ENCODE measurements at places on chromosomes 12 and 14.

- DNase-seq, result no peak
These were observed 16.4 kb upstream of the PITPNM2 start for GRCh38 chr12:123167329-123167728.

GRCh38 chr14:104135121-104135903 lies 3.1 kb upstream of the KIF26A start:
- no peak for DNase-seq

- no peak for DNase-seq
These were observed 41.3 kb downstream of the SSH1 start for GRCh38 chr12:108815875-108816594.

GRCh38 chr14:43019826-43020225 lies 1413.2 kb downstream of the LRFN5 start:
- no peak for DNase-seq

GRCh38 chr12:19671695-19672094 lies 232.4 kb downstream of the AEBP2 start:
- DNase-seq, result no peak

DNA sequence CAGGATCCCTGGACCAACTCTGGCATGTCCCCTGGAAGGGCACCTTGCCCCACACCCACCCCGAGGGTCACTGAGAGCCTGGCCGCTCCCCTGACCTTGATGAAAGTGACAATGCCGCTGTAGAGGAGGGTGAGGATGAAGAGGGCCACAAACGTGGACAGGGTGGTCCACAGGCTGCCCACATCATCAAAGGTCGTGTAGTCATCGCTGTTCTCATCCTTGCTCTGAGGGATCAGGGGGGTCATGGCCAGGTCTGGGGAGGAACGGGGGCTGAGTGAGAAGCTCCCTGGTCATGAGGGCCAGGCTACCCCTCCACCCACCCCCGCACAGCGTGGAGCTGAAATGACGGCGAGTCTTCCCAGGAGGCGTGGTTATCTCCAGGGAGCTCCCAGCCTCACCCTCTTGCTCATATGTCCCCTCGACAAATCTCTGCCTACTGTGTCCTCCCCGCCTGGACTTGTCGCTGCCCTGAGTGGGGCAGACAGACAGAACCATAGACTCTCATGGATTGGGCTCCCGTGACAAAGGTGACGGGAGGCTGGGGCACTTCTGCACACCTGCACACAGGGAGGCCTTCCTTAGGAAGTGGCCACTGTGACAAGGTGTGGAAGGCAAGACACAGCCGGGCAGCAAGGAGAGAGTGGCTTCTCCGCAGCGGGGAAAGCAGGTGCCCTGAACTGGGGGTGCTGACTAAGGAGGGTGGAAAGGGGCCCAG lies 311.1 kb downstream of the TMEM121 start:
- DNase-seq, result no peak

GRCh38 chr14:64800000-64800399 lies 79.7 kb downstream of the SPTB start:
- no peak for DNase-seq

Data from substantia nigra (tissue), 51 donors.